ENCODE measurements at places on chromosomes 2 and 18.

GRCh38 chr2:218465987-218466633 is 47.2 kb downstream of the VIL1 start:
- no peak for DNase-seq

DNA sequence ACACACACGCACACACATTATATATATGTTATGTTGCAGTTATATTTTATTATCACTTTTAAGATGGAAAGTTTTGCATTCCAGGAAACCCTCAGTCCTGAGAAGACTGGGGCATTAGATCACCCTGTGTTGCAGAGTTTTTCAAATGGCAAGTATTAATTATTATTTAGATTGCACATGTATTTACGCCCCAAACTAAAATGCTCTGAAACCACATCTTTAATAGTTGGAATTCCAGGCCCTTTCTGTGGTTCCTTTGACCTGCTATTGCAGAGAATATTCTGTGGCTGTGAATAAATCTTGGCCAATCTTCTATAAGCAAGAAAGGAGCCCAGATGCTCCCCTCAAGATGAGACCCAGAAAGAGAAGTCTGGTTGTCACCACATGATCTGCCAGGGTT is 427.0 kb upstream of the TNP1 start:
- DNase-seq = no peak

GRCh38 chr2:73970850-73971471 is 13.7 kb upstream of the TET3 start:
- DNase-seq = no peak

DNA sequence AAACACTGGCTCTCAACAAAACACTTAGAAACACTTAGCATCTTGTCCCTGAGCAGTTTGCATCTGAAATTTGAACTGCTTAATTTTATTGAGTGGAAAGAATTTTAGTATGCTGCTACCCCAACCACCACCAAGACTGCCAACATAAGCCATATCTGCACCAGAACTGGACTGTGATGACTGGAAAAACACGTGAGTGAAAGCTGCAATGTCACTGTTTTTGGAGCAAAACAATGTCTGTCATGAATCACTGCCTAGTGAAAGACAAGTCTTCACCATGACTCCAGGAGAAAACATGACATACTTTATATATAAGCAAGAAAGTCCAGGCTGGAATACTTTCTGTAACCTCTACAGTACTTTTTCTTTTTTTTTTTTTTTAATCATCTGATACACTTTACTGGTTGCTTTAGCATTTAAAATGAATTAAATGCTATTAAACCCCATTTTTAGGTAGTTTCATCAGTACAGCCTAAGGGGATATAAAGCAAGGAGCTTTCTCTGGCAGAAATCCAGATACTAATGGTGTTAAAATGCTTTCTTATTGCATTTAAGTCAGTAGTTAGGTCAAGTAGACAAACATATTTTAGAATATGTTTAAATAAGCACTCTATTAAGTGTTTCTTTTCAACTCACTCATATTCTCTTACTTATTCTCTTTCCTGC is 2129.4 kb upstream of the PIK3C3 start:
- DNase-seq = no peak

DNA sequence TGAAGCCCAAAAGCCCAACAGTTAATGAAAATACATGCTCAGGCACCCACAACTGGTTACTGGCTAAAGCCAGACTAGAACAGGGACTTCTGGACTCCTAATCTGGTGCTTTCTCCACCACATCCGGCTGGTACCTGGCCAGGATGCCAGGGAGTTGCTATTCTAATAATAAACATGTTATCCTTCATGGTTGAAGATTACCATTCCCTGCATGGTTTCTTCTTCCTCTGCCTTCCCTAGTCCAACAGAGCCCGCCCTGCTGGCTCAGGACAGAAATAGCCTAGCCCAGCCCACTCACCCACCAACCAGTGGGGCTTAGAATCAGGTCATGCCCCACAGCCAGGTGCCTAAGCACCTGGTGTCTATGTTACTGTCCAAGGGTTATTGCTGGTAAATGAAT is 184.2 kb downstream of the TMEM247 start:
- no peak for DNase-seq

DNA sequence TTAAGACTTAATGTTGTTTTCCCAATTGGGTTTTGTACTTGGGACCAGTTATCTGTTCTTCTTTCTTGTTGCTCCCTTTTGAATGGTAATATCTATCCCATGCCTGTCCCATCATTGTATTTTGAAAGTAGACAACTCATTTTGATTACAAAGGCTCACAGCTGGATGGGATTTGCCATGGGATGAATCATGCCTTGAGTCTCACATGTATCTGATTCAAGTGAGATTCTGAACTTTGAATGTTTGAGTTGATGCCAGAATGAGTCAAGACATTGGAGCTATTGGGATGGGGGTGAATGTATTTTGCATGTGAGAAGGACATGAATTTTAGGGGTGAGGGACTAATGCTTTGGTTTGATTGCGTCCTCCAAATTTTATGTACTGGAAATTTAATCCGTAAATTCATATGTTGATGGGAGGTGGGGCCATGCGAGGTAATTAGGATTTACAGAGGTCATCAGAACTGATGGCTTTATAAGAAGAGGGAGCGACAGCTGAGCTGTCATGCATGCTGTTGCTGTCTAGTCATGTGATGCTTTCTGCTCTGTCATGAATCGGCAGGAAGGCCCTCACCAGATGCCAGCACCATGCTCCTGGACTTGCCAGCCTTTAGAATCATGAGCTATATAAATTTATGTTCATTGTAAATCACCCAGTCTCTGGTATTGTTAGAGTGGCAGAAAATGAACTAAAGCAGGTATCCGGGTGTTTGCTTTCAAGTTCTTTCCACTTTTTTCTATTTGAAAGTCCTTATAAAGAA is 741.3 kb upstream of the RAB6C start:
- no peak for DNase-seq

DNA sequence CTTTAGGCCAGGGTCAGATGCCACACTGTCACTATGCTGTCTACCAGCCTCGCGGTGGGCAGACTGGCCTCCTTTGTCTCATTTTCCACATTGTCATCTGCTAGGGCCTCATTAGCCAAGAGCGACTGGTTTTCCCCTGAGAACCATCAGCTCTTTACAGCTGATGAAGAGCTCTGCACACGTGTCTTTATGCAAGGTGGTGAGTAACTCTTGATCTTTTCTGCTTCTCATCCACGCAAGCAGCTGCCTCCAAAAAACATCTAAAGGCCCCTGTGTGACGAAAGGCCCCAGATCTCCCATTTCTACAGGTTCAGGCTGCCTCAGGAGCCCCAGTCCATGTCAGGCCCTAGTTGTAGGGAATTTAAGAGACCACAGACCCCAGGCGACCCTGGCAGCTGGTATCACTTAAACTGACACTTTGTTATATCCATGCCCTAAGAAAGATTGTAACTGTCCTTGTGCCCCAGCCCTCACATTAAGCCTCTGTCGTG is 52.9 kb downstream of the DPYSL5 start:
- no peak for DNase-seq

DNA sequence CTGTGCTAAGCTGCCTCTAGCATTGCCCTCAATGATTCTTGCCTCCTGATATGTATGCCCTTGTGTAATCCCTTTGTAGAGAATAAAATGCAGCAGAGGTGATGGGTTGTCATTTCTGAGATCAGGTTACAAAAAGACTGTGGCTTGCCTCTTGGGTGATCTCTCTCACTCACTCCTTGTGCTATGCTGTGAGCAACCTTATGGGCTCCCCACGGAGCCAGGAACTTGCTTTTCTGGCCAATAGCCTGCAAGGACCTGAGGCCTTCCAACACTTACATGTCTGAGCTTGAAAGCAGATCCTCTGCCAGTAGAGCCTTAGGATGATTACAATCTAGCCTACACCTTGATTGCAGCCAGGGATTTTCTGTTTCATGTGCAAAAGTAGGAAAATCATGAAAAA is 123.1 kb upstream of the XIRP2 start:
- DNase-seq = no peak

- no peak for DNase-seq
These were observed 74.0 kb downstream of the AGPS start for GRCh38 chr2:177466337-177467195.

GRCh38 chr18:79528316-79528695 is 132.6 kb downstream of the NFATC1 start:
- DNase-seq = no peak

- no peak for DNase-seq
These were observed 195.5 kb downstream of the ANAPC1 start for GRCh38 chr2:111688482-111688881.

GRCh38 chr2:12513339-12513738 is 203.4 kb upstream of the TRIB2 start:
- DNase-seq = no peak

DNA sequence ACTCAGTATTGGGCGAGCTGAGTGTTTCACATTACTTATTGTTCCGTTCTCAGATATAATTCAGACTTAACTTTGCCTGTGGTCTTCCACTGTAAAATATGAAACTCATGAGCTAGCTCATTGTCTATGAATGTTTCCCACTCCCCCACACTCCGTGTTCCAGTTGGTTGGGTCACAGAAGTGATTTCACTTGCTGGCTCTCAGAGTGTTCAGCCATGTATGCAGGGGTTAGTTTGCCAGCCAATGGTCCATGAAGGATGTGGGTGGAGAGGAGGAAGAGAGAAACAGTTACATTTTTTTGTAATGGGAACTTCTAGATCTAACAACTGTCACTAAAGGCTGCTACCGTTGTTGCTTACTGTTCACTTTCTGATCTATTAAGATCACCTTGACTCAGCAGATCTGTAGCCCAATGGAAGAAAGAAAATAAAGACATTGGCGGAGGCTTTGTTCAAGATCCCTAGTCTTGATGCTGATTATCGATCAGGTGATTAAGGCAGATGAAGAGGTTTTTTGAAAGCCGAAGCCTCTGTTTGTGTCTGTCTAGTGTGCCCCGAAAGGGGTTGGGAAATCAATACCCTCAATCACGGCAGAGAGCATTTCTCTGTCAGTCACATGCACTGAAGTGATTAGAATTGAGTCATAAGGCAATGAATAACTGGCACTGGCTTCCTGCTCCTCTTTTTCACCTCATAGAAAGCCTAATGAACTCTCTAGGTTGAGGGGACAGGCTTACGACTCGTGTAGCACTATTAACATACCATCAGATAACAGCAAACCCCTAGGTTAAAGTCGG is 279.7 kb upstream of the FIGN start:
- no peak for DNase-seq

DNA sequence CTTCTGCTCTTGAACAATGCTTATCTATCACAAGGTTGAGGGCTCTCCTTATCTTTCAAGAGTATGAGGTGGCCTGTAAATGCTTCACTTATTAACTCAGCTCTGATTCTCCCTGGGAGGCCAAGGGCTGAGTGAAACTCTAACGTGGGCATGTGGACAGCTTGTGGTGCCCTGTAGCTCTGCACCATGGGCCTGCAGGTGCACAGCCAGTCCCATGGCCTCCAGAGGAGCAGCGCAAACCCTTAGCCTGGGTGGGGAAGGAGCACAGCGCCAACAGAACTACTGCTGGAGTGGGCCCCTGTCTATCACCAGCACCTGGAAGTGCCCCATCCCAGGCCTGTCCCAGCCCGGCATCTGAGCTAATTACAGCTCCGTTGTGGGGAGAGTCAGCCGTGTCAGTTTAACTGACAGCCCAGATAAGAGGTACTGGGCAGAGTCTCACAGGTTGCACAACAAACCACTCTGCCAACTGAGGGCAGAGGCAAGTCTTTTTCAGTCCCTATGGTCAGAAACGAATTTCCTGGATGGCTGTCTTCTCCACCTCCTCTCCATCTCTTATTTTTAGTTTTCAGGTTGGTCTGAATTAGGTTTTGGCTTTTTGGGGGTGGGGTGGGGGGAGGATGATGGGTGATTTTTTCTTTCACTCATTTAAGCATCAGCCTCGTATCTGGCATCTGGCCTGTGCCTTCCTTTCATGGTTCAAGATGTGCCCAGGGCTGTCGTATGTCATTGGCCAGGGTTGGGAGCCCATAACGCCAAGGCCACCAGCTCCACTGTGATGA is 219.5 kb downstream of the BCL2 start:
- no peak for DNase-seq

DNA sequence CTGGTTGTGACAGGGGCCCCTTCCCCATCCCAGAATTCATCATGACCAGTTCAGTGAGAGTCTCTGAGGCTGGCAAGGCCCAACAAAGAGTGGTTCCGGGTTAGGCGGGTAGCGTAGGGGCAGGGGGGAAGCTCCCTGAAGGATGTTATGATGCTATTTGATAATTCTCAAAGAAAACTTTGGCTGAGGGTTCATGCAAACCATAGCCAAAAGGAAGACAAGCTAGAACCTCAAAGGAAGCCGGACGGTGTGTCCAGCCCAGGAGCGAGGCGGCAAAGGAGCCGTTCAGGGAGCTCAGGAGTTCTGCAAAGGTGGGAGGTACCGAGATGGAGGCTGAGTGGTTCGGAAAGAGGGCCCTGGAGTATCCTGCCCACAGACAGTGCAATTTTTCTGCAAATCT is 226.8 kb upstream of the RAB6C start:
- no peak for DNase-seq

GRCh38 chr2:74873678-74874640 is 40.0 kb downstream of the HK2 start:
- no peak for DNase-seq

- no peak for DNase-seq
These were observed 107.6 kb downstream of the HAUS1 start for GRCh38 chr18:46211816-46212215.

DNA sequence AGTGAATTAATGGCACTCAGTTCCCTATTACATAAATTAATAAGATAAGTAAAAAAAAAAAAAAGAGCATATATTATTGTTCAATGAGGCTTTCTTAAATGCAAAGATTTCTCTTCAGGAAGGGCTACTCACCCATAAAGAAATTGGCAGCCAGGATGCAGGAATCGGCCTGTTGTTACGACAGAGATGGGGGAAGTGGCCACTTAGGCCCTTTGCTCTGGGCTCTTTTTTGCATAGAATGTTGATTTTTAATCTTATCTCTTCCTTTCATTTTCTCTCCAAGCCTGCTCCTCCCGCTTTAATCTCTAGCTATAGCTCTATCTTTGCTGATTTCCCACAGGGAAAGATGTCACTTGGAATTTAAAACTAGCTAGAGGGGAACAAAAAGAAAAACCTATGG is 391.8 kb upstream of the CRIM1 start:
- DNase-seq = no peak

Measured in stimulated activated CD8-positive, alpha-beta memory T cell treated with anti-CD3 and anti-CD28 coated beads, Interleukin-2, amount 100 ng/mL, for 1 hour (primary cell).